ENCODE measurements at places on chromosomes 1 and 21.

DNA sequence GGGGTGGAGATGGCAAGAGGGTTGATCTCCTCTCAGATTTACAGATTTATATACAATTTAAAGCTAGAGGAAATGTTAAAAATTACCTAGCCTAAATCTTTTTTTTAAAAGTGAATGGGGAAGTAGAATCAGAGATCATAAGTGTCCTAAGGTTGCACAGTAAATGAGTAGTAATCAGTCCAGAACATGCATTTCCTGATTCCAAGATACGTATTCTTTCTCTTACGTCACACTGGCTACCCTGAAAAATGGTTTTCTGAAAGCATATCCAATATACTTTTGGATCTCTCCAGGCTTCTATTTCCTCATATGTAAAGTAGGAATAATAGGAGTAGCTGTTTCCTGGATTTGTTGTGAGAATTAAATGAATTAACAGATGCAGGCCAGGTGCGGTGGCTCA, 11.7 kb downstream of the GADD45A start:
- no peak for DNase-seq

DNA sequence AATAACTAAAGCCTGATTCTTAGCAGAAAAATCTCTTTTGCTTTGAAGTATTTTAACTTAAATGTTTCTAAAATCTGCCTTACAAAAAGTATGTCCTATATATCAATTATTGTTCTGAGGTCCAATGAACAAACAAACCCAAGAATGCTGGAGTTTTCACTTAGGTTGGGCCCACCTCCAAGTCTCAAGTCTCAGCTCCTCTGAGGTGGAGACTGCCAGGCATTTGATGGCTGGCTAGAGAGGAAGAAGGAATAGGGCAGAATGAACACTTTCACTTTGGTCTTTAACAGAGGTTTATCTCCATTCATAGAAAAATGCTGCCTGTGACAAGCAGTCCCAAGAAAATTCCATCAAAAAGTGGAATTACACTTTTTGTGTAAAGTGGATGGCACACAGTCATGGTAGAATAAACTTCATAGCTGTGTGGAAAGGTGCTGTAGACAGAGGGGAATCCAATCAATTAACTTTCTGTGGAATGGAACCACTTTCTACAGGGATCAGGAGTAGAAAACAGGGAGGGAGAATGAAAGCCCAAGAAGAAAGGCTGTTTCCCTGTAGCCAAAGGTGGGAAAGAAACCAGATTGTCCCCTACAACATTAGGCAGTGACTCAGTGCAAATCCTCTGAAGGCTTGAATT, 349.4 kb upstream of the RUNX1 start:
- no peak for DNase-seq

- DNase-seq: no peak
Measured at GRCh38 chr1:212034516-212035122, 738 bp downstream of the INTS7 start.

DNA sequence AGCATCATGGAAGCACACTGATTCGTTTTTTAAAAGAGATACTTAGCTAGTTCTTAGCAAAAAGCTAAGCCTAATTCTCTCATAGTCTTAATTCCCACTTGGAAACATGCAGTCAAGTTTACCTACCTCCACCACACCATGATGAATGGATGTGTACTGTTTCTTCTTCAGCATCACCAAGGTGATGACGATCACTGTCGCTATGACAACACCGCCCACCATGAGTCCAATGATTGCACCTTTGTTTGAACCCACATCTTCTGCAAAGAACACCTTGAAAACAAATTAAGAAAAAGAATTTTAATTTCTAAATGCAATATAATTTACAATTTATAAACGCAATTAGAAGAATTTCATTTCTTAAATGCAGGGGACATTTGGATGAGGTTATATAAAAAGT, 156.8 kb downstream of the GABPA start:
- no peak for DNase-seq

- DNase-seq: peak; percentile 88
Measured at GRCh38 chr1:114353262-114353661, 157.7 kb downstream of the TRIM33 start.

- peak; percentile 44 for DNase-seq
Measured at GRCh38 chr1:203186446-203187303, at the start of gene CHI3L1. CHI3L1 (minus strand) TSS chr1:203186704; CDS start chr1:203186623, 81 bp downstream.

DNA sequence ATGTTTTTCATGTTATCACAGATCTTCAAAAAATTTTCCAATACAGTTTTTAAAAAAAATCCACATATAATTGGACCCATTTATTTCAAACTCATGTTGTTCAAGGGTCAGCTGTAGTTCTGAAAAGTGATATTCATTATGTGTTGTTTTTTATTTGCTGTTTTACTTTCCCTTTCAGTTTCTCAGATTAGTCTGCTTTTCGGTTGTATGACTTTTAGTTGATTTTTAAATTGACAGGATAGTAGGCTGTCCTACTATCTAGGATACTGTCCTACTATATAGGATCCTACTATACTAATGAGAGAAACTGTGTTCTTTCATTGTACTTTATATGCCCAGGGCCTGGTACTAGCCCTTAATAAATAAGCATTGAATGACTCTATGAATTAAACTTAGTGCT, 33.6 kb upstream of the GPR52 start:
- DNase-seq: no peak

DNA sequence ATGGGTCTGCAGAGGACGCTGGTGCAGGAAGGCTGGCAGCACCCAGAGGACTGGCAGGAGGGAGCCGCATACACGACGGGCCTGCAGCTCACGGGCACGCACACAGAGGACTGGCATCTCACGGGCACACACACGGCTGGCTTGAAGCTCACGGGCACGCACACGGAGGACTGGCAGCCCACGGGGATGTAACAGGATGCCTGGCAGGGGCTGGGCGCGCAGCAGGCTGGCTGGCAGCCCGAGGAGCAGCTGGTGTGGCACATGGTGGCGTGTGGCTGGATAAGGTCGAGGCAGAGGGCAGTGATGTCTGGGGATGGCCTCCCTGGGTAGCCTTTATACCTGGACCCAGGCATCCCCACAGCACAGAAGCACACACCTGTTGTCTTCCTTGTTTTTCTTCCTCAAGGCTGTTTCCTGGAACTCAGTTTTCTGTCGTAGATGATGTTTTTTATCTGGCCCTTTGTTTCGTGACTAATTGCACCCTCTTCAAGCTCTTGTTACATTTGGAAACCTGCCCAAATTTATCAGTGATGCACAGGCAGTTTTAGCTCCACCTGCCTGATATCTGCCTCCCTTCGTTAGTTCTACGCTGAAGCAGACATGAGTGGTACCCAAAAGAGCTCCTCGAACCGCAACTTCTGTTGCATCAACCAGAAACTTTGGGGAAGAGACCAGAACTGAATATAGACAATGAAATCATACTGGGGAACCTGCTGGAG, at the start of gene KRTAP12-1:
KRTAP12-1 (minus strand) TSS at position 303 of the 719 bp plus-strand sequence; CDS start at position 263, 40 bp downstream.
- DNase-seq: no peak

DNA sequence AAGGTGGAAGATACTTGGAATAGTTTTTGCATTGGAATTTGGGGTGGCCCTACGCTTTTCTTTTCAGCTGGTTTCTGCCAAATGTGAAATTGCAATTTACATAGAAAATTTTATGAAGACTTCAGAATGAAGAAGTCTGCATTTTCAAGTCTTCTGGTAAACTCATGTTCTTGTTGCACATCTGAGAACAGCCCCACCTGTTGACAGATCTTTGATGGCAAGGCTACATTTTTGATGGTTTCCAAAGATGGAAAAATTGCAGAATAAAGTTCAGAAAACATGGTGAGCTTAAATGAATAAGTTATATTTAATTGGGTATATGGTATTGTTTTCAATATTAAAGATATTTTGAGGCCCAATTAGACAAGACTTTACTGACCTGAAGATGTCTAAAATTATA, 25.4 kb downstream of the OLFM3 start:
- DNase-seq: no peak

- DNase-seq: no peak
Measured at GRCh38 chr21:37868446-37869295, 47.6 kb downstream of the KCNJ6 start.

DNA sequence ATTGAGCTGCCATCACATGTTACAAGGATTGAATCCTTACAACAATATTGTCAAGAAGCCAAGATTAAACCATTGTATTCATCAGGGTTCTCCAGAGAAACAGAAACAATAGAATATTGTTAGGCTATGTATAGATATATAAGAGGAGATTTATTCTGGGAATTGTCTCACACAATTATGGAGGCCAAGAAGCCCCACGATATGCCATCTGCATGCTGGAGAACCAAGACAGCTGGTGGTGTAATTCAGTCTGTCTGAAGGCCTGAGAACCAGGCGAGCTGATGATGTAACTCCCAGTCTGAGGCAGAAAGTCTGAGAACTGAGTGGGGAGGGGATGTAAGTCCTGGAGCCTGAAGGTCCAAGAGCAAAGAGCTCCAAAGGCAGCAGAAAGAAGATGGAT, 14.5 kb upstream of the TTF2 start:
- DNase-seq: no peak

GRCh38 chr1:5620997-5621396, 371.2 kb downstream of the NPHP4 start:
- DNase-seq: no peak

GRCh38 chr1:94143809-94144176, 22.8 kb upstream of the ABCA4 start:
- DNase-seq: no peak

DNA sequence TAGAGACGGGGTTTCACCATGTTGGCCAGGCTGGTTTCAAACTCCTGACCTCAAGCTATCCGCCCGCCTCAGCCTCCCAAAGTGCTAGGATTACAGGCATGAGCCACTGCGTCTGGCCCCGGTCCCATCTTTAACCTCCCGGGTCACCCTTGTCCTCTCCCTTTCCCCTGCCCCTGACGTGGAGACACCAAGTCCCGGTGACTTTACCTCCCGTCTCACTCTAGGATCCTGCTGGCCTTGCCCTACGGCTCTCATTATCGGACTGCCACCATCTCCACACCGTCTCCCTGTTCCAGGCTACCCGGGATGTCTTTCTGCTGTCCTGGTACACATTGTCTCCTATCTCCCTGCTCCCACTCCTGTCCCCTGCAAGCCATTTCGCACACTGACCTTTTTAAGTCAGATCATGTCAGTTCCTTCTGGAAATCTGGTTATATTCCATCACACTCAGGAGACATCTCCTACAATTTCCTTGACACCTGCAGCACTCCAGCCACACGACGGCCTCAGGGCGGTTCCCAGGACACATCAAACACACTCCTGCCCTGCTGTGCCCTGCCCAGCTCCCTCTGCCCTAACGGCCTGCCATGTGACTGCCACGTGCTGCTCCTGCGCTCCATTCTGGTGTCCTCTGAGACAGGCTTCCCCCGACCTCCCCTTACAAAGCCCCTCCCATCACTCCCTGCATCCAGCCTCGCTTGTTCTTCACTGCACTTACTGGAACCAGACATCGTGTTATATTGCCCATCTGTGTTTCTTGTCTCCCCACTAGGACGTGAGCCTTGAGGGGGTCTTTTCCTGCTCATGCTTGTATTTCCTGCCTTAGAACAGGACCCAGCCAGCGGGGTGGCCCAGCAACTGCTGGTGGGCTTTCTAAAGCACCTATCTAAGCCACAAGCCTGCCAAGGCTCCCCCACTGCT, 32.7 kb downstream of the TTC39A start:
- peak; percentile 74 for DNase-seq

DNA sequence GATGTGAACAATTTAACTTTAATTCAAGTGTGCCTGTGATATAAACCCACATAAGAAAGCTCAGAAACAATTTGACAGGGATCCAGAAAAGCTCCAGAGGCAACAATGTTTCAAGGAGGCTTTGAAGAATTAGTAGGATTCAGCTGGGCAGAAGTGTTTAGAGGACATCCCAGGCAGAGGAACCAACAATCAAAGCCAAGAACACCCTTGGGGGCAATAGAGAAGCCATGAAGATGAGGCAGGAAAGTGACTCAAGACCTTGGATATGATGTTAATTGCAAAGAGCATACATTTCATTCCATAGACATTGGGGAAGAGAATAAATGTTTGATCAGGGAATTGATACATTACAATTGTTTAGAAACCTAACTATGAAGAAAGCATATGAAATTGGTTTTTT, 280.3 kb downstream of the LTN1 start:
- no peak for DNase-seq

GRCh38 chr1:112614460-112615065, 4.4 kb downstream of the ST7L start:
- DNase-seq: no peak

GRCh38 chr21:37374027-37374426, 7.5 kb downstream of the DYRK1A start:
- no peak for DNase-seq

DNA sequence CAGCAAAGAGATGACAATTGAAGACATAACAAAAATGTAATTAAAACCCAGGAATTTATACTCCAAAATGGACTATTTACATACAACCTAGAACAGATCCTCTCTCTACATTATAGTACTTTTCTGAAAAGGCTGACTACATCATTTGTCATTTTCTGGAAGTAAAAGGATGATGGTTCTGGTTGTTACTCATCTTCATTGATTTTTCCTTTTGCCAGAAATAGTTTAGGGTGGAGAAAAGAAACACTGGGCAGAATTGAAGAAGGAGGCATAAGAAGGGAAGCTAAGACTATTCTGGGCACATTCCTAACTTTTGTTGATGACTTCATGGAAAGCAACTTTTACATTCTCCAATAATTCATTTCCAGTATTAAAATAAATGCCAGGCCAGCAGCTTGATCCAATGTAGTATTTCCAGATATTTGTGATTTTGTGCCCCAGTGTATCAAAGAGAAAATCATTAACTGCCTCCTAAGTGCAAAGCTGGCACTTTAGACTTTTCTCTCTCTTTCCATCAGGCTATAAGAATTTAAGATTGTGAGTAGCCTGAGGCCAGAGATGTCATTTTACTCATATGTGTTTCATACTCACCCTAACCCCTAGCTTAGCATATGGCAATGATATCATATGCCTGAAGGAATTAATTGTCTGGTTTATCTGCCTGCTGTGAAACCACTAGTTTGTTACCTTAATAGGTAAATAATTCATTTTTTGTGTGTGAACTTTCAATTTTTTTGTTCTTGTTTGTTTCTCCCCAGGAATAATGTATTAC, 369.5 kb upstream of the LYPLAL1 start:
- DNase-seq: no peak

- no peak for DNase-seq
Measured at GRCh38 chr1:17653728-17654351, 101.3 kb upstream of the ACTL8 start.

- no peak for DNase-seq
Measured at GRCh38 chr1:150134537-150134936, 15.2 kb upstream of the PLEKHO1 start.

GRCh38 chr1:15633756-15634420, 16.6 kb downstream of the DDI2 start:
- no peak for DNase-seq

- DNase-seq: no peak
Measured at GRCh38 chr1:209723756-209724693, 19.4 kb downstream of the HSD11B1 start.
